MCF 10A (cell line): ENCODE measurements at places on chromosomes 2 and 18. TPM values are rescaled to one million over a fixed set of nuclear protein-coding genes. Genes with fewer than 3 reads are reported as not detected.

DNA sequence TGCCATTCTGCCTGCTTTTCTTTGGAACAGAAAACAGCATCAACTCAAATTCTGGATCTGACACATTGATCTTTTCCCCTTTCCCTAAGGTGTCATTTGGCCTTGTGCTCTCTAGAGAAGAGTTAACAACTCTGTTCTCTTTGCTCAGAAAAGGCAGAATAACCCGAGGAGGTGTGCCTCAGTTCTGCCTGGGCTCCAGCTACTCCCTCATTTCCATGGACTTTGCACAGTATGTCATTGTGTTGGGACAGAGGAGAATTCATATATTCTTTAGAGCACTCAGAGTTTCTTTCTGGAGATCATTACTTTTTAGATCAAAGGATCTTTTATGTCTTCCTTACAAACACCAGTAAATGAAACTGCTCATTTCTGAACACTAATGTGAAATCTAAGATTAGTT lies 249.1 kb downstream of the PHLPP1 start:
- no peak for DNase-seq

GRCh38 chr2:136131961-136132824 lies 14.2 kb upstream of the CXCR4 start:
- no peak for DNase-seq

- DNase-seq = peak; percentile 92
Observed at GRCh38 chr18:3603421-3604234, 153.7 kb downstream of the TGIF1 start.

The POTEC gene
- total RNA-seq = not detected in 2 replicates

DNA sequence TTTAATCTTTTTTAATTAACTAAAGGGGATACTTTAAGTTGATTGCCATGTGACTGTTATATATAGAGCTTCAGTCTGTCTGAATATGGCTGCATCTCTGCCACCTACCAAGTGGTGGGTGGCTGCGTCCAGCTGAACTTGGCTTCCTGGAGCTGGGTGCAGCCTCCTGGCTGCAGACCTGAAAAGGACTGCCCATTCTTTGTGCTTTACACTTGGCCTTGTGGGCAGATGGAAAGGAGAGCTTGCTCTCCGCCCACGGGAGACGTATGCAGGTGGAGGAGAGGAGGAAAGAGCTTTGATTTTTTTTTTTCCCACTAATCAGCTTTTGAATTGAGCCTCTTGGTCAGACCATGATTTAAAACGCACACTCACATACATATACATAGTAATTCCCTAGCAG lies 34.7 kb downstream of the NCK2 start:
- no peak for DNase-seq

The CHRNG gene
- total RNA-seq = not detected in 2 replicates

The SCN3A gene
- total RNA-seq = not detected in 2 replicates

GRCh38 chr18:67261931-67262552 lies 254.5 kb downstream of the DSEL start:
- no peak for DNase-seq

GRCh38 chr2:61415265-61415664 lies 55.6 kb downstream of the USP34 start:
- no peak for DNase-seq

The EVX2 gene
- total RNA-seq = not detected in 2 replicates

DNA sequence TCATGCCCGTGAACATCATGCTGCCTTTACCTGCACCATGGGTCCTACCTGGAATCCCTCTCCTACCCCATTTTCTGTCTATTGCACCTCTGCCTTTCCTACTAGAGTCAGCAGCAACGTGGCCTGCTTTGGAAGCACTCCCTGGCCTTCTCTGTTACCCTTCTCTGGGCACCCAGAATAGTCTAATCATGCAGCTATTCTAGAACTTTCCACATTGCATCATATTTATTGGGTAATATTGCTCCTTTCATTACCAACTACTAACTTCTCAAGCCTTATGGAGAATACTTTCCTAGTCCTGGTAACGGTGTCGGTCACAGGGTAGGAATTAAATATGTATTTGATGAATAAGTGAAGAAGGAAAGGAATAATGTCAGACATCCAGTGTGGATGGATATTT lies 33.3 kb upstream of the CREG2 start:
- no peak for DNase-seq

The PLA2R1 gene
- 7.5 and 8.4 TPM in 2 replicates for total RNA-seq

GRCh38 chr2:43114210-43114609 lies 112.2 kb downstream of the ZFP36L2 start:
- DNase-seq = peak; percentile 78

- no peak for DNase-seq
Observed at GRCh38 chr18:57951117-57951796, 92.8 kb upstream of the NEDD4L start.

- DNase-seq = no peak
Observed at GRCh38 chr2:62180975-62181374, 14.9 kb upstream of the B3GNT2 start.

- no peak for DNase-seq
Observed at GRCh38 chr2:3299703-3300102, 77.9 kb downstream of the EIPR1 start.

The INSIG2 gene
- 15.0 and 28.4 TPM in 2 replicates for total RNA-seq

GRCh38 chr2:102498414-102498813 lies 25.4 kb downstream of the SLC9A4 start:
- no peak for DNase-seq

The CTNNA2 gene
- not detected in 2 replicates for total RNA-seq

DNA sequence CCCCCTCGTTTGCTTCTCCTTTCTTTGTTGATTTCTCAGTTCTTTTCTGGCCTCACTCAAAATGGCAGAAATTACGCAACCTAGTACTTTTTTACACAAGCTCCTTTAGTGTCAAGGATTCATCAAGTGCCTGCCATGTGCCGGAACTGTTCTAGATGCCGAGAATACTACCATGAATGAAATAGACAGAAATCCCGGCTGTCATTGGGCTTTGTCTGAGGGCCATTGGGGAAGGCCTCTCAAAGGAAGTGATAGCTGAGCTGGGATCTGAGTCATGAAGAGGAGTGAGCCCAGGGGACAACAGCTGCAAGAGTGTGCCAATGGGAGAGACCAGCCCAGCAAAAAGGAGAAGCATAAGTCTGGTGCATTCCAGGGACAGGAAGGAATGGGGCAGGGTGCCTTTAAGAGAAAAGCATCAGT lies 34.3 kb upstream of the PPP1CB start:
- DNase-seq = peak; percentile 91

DNA sequence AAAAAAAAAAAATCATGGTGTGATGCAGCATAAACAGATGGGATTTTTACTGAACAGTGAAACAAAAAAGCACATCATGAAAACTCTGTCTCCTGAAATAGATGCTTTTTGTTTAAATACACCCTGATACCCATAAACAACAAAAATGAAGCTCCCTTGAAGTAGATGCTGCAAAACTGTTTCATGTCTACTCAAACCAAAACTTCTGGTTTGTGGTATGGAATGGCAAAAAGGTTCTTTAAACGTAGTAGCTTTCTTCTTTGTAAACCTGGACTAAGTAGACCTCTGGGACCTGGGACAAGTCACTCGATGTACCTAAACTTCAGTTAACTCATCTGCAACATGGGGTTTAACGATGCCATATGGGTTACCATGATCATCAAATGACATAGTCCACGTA lies 64.4 kb upstream of the RAPH1 start:
- no peak for DNase-seq

The ZNF516 gene
- 28.3 and 40.1 TPM in 2 replicates for total RNA-seq

- DNase-seq = peak; percentile 49
Observed at GRCh38 chr18:9631814-9632496, 17.6 kb upstream of the PPP4R1 start.

- DNase-seq = no peak
Observed at GRCh38 chr18:14941792-14942191, 193.8 kb downstream of the ANKRD30B start.

GRCh38 chr2:16615687-16616615 lies 49.7 kb downstream of the CYRIA start:
- DNase-seq = no peak

The HOXD1 gene
- not detected in 2 replicates for total RNA-seq

The PTPN2 gene
- total RNA-seq = 60.0 and 75.2 TPM in 2 replicates

GRCh38 chr2:45289997-45290709 lies 280.9 kb upstream of the SIX2 start:
- no peak for DNase-seq

- no peak for DNase-seq
Observed at GRCh38 chr2:3483227-3483985, 35.9 kb downstream of the ADI1 start.

The KYNU gene
- 143 and 160 TPM in 2 replicates for total RNA-seq

- peak; percentile 54 for DNase-seq
Observed at GRCh38 chr2:185859506-185859905, 120.9 kb downstream of the FSIP2 start.

DNA sequence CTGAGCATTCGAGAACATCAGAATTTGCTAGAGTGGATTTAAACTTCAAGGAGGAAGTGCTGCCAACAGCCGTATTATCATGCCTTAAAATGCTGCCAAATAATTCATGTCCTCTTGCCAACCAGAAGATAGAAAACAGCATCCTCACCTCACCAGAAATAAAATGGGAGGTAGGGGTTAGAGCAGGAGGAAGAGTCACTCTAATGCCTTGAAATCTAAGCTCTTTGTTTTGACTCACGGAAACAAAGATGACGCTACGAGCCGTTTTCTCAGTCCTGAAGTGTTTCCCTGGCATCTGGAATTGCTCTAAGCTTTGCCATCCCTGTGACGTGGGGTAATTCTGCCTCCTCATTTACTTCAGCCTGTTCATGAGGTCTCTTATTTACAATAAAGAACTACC lies 97.1 kb downstream of the PRPF40A start:
- DNase-seq = no peak

DNA sequence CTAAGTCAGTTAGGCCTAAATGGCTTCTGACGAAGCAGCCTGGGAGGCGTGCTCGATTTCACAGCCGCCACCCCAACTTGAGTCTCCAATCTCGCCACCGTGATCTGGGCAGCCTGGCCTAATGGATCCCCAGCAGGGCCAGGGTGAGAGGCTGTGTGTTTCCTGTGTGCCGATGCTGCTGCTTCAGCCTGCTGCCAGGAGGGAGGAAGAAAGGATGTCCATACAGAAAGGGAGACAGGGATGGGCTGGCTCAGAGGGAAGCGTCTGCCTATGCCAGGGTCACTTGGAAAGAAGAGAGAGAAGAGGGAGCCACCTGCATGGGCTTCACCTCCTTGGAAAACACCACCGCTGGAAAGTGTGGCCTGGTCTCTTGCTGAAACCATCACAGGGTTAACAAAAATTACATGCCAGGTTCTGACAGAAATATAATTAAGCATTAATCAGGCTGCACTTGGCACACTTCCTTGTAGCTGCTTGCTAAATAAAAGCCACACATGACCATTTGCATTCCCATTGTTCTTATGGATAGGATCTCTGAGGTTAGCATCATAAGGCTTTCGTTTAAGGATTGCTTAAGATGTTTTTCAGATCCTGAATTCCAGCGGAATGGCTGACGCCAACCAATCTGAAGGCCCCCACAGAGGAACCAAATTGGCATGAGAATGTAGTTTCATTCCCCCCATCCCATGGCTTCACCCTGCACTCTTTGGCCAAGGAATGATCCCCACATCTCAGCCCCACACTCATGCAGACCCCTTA lies 108.8 kb upstream of the SLC1A4 start:
- no peak for DNase-seq

- DNase-seq = no peak
Observed at GRCh38 chr2:131577812-131578211, 50.1 kb downstream of the CCDC74A start.

DNA sequence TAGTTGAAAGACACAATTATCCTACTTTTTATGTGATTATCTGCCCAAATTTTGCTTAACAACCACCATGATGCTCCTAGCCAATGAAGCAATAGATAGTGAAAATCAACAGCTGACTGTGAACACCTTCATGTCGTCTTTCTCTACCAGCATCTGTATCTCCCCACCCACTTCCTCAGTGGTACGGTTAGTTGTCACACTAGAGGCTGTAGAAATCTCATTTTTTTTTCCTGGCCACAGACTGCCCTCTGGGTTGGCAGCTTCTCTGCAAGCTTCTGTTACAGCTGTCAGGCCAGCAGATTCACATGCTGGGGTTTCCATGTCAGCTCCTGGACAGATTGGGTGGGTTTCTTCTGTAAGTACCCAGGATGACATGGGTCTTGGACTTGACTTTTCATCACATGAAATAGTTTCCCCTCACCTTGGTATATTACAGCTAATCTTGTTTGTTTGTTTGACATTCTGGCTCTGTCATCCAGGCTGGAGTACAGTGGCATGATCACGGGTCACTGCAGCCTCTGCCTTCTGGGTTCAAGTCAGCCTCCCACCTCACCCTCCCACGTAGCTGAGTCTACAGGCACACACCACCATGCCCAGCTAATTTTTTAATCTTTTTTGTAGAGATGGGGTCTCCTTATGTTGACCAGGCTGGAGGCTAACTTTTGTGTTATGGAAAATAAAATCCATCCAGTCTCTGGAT lies 24.3 kb downstream of the STAT4 start:
- no peak for DNase-seq

The MROH2A gene
- total RNA-seq = not detected in 2 replicates

DNA sequence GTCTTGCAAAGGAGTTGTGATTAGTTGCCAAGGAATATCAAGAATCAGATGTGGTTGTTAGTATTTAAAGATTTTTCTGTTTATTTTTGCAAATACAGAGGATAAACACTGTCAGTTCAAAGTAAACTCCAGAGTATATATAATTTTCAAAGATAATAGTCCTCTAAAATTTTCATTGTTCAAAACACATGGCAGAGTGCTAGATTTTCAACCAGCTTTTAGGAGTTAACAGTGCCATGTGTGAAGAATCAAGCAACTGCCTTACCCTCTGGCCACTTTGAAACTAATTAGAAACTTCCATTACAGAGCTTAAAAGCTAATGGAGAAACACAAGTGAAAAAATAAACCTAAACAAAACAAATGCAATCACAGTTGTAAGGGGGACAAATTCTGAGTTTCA lies 1605.6 kb upstream of the ZEB2 start:
- no peak for DNase-seq

The HK2 gene
- 40.4 and 47.8 TPM in 2 replicates for total RNA-seq

The CRYGC gene
- total RNA-seq = not detected in 2 replicates

DNA sequence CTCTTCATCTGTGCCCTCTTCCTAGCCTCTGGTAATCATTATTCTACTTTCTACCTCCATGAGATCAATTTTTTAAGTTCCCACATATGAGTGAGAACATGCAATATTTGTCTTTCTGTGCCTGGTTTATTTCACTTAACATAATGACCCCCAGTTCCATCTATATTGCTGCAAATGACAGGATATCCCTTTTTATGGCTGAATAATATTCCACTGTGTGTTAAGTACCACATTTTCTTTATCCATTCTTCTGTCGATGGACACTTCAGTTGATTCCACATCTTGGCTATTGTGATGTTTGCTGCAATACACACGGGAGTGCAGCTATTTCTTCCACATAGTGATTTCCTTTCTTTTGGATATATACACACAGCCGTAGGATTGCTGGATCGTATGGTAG lies 43.9 kb upstream of the CNOT11 start:
- DNase-seq = no peak

The SP100 gene
- total RNA-seq = 54.5 and 56.9 TPM in 2 replicates

- DNase-seq = peak; percentile 30
Observed at GRCh38 chr2:234496055-234496834, 636 bp downstream of the ARL4C start.
